ENCODE measurements at places on chromosomes 13 and 19.

GRCh38 chr13:93562676-93563075, 336.1 kb downstream of the GPC6 start:
- DNase-seq = no peak

DNA sequence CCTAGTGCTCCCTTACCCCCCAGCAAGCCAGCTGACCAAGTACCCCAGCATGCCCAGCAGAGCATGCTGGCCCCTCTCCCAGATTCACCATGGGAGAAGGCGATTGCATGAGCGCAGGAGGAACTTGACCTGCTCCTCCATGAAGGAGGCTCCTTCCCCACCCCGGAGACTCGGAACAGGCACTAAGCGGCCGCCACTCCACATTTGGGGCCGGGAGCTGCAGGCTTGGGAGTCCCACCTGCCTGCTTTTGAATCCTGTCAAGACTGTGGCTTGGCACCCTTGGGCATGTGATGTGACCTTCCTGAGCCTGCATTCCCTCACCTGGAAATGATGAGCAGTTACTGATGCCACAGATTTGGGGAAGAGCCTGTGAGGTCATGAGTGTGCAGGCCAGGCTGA, 12.7 kb upstream of the TIMM50 start:
- DNase-seq = no peak

DNA sequence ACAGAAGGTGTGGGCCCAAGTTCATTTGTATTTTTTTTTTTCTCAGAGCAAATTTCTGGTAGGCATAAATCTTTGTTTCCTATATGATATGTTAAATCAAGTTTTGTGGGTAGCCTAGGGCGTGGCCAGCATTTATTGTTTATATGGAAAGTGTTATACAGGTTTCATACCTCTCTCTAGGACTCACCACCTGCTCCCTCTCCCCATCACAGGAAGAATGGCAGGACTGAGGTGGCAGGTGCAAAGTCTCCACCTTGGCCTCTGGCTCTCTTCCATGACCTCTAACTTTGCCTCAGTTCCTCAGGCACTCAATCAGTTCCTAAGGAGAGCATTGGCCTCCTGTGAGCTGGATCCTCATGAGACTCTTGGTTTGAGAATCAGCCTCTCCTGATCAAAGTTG, 172.3 kb upstream of the TSC22D1 start:
- DNase-seq = no peak

DNA sequence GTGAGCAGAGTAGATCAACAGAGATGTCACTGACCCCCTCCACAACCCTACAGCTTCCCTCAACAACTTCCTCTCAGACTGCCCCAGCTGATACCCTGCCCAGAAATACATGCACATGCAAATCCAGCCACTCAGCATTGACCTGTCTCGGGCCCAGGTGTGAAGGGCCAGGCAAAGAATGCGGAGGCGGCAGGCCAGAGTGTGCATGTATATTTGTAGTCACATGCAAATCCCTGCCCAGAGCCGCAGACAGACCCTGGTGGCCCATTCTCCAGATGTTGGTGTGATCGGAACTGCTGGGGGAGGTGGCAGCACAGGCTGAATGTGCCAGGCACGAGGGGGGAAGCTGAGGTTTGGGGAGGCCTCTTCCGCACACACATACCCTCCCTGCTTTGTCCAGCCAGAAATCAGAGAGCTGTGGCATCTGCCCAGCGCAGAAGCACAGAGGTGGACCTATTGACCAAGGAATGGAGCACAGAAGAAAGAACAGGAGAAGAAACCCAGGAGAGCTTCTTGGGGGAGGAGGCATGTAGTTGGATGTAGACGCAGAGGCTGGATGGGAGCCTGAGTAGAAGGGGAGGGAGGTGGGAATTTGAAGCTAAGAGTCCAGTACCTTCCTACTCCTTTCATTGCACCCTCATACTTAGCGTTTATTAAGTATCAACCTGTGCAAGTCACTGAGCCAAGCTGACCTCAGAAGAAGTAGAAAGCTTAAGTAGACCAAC, 14.4 kb downstream of the MEF2B start:
- no peak for DNase-seq

DNA sequence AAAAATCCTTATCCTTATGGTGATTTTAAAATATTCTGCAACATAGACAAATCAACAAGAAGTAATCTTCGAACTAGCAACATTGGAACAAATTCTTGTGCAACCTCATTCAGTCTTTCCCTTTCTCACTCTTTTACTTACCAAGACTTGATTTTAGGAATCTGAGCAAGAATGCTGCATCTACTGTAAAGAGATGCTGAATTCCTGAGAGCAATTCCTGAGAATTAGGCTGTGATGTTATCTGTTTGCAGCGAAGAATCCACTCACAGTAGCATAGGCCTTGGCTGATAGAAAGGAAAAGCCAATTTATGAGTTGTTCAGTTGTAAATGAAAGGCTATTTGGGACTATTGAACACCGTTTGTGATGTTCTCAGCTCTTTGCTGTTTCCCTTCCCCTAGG, 144.3 kb downstream of the CRYL1 start:
- DNase-seq = no peak

GRCh38 chr13:23510544-23510916, 59.7 kb upstream of the TNFRSF19 start:
- DNase-seq = peak; percentile 81

DNA sequence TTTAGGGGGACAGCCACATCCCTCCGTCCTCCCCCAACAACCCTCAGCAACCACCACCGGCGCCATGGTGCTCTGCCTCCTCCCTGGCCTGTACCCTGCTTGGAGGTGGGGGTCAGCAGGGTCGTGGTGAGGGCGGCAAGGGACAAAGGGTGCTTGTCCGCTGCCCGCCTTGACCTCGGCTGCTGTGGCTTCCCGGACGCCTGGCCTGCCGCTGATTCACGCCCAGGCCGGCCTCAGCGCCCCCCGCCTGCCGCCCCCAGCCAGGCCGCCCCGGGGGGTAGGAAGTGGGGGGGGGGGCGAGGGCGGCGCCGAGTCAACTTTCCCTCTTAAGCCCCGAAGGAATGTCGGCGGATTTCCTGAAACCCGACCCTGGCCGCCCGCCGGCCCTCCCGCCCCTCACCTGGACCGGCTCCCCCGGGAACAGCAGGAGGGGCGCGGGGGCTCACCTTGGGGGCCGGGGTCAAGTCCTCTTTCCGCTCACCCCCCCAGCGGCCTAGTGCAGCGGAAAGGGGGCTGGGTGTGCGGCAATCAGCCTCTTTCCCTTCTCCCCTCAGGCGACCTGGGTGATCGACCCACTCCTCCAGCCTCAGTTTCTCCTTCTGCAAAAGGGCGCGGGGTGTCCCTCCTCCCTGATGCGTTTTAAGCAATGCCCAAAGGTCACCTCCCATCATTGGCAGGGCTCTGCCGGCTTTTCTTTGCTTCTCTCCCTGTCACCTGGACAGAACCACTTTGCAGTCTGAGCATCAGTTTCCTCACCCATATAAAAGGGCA, 1.9 kb upstream of the TMEM59L start:
- no peak for DNase-seq

GRCh38 chr13:57634839-57635165, 3.3 kb downstream of the PCDH17 start:
- DNase-seq = no peak

DNA sequence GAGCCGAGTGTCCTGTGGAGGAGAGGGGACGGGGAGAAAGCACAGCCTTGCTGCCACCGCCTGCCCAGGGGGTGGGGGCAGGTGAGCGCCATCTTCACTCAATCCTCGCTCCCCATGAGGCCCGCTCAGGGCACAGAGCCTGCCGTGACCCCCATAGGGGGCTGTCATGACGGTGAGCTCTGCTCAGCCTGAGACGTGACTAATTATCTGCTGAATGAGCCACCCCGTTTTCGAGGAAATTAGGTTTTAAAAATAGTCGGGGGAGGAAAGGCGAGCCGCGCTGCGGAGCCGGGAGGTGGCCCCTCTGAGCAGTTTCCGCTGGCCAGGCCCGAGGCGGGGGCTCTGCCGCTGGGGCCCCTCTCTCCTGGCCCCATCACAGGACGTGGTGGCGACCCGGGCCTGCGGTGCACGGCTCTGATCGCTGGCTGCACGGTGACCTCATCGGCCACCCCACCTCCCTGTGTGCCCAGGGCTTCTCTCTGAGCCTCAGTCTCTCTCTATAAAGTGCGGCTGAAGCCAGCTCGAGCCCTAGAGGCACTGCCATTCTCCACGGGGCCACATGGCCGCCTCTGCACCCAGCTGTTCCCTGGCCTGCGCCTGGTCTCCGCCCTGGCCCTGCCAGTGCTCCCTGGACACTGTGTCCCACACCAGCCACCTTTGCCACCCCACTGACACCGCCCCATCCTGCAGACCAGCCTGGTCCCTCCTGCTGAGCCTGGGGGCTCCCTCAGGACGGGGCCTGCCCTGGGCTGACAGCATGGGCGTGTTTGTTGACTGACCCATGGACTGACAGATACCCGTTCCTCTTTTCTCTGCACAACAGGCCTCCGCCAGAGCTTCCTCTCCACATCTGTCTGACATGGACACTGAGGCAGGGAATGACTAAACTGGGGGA, 28.3 kb downstream of the PIP5K1C start:
- DNase-seq = peak; percentile 52

DNA sequence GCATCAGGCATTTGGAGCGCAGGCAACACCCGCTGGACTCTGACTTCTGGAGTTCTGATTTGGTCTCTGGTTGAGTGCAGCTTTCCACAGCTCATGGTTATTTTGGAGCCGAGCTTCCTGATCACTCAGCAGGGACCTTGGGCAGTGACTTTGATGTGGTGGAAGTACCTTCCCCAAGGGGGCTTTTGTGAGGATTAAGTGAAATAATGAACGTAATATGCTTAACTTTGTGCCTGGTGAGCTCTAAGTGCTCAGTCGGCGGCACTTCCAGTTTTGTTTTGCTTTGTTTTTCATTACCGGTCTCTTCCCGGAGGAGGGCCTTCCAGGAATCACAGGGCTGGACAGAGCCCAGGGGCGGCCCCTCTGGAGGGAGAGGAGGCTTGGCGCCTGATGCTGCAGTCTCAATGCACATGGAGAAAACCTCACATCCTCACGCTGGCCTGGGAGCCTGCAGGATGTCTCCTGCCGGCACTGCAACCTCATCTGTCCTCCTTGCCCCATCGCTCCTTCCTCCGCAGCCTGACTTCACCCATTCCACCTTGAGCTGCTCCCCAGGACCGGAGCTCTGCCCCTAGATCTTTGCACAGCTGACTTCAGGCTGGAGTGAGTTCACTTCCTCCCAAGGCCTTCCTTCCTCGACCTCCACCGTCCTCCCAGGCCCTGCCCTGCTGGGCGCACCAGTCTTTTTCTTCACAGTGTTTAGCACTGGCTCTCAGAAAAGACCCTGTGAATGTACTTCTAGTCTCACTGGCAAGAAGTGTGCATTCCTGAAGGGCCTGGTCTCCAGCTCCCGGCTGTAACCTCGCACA, 1.5 kb downstream of the PLEKHF1 start:
- DNase-seq = peak; percentile 68

GRCh38 chr19:2324220-2324948, 4.0 kb downstream of the LSM7 start:
- DNase-seq = no peak

GRCh38 chr13:50800091-50800739, 43.3 kb downstream of the DLEU7 start:
- no peak for DNase-seq

DNA sequence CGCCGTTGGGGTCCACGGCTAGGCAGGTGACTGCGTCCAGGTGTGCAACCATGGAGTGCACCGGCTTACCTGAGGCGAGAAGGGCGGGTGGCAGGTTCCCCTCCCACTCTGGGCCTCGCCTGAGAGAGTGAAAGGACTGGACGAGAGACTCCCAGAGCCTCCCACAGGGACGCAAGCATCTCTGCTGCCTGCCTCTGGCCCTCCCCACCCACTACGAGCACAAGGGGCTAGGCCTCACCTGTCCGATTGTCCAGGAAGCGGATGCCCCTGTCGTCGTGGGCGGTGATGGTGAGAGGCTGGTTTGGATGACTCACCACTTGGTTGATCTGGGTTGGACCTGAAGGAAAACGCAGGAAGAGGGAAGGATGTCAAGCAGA, 5.1 kb upstream of the PRKD2 start:
- DNase-seq = no peak

DNA sequence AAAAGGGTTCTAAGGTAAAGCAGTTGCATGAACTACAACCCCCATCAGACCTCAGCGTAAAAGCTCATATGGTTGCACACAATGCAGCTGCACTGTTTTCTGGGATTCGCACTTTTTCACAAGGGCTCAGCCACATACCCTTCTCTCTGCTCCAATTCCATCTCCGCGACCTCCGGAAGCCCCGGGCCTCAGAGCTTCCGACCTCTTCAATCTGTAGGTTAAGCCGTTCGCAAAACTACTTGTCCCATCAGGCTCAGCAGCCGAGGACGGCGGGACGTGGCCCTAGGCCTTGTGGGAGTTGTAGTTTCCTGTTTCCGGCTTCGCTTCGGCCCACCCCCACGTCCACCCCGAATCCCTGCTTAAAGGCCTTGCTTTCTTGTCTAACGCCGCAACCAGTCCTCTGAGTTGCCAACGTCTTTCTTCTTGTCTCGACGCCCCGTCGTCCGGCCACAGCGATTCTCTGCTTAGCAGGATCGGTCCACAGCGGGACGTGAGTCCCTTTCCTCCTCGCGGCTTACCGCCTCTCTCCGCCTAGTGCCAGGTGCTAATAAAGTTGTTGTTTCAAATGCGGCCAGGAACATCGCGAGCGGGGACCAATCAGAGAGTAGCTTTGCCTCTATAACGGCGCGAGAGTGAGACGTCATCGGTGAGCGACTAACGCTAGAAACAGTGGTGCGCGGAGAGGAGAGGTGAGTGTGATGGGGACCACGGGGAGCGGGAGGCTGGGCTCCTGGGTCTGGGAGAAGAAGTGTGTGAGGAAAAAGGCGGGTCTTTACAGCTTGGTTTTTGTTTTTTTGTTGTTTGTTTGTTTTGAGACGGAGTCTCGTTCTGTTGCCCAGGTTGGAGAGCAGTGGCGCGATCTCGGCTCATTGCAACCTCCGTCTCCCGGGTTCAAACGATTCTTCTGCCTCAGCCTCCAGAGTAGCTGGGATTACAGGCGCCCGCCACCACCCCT, at the start of the genes PRPF31 and TFPT:
TSS of gene PRPF31 (plus strand) at position 646 of the 955 bp plus-strand sequence. CDS start 2,525 bp downstream, outside the sequence.
TSS of gene TFPT (minus strand) at position 549 of the 955 bp plus-strand sequence. CDS start at position 161, 388 bp downstream.
- DNase-seq = peak; percentile 99

DNA sequence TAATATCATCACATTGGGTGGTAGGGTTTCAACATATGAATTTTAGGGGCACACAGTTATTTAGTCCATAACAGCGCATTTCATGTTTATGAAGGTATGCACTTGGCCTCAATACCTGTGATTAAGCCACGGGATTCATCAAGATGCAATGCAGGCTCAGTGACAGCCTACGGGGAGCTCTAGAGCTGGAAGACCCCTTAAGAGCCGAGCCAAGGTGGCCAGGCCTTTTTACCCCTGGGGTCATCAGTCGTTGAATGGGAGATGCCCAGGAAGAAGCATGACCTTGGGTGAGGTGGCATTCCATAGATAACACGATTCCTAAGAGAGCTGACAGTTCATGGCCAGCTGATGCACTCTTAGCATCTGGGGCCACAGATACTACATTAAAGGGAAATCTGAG, 380.0 kb downstream of the ZNF536 start:
- DNase-seq = no peak

- DNase-seq = peak; percentile 33
These were observed 727 bp downstream of the CERS1 start for GRCh38 chr19:18895038-18895823.

- DNase-seq = no peak
These were observed 4.4 kb downstream of the ZNF473 start for GRCh38 chr19:50030225-50030624.

GRCh38 chr13:94674609-94675348, 37.6 kb downstream of the SOX21 start:
- DNase-seq = peak; percentile 54

All from cardiac fibroblast (primary cell).